ENCODE measurements at places on chromosomes 16 and 17. TPM values are rescaled to one million over a fixed set of nuclear protein-coding genes. Genes with fewer than 3 reads are reported as not detected.

QPRT gene
- 34.7 TPM for total RNA-seq

DNA sequence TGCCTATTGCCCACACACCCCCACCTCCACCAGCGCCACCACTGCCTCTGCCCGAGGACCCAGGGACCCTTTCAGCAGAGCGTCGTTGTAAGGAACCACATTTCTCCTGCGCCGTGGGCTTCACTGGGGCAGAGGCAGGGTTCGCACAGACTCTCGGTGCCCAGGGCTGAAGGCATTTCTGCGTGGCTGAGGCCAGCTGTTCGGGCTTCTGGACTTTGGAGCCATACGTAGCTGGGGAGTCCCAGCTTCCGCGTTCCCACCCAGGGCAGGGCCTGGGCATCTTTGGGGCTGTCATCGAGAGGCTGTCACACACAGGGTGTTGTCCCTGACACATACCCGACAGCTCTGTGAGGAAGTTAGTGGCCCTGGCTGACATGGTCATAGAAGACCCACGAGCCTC is 16.0 kb upstream of the SMIM5 start:
- DNase-seq = no peak

GRCh38 chr17:2017274-2017941 is 7.7 kb downstream of the RTN4RL1 start:
- DNase-seq = no peak

DNA sequence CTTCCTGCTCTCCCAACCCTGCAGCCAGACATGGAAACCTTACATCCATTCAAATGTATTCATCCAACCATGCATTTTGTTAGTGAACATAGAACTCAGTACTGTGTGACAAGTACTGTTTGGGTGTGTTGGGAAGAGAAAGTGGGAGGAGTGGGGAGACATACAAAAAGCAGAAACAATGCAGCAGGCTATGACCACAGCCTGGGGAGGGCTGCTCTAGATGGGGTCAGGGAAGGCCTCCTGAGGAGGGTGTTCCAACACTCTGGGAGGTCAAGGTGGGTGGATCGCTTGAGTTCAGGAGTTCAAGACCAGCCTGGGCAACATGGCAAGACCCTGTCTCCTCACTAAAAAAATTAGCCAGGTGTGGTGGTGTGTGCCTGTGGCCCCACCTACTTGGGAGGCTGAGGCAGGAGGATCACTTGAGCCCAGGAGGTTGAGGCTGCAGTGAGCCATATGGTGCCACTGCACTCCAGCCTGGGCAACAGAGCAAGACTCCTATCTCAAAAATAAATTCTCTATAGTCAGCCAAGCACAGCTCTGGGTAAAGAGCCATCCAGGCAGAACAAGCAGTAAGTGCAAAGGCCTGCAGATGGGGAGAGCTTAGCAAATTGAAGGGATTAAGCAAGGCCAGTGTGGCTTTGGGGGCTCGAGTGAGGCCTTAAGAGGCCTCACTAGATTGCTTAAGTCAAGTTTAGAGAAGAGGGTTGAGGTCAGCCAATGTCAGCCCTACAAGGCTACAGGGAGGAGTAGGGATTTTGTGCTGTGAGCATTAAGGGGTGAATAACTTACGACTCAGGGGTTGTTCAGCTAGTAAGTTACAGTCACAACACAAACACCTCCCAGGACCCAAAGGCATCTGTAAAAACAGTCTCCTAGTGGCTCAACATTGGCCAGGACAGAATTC is 5.5 kb downstream of the SLC13A2 start:
- DNase-seq = no peak

GRCh38 chr16:19749571-19750080 is 31.6 kb downstream of the IQCK start:
- no peak for DNase-seq

DNA sequence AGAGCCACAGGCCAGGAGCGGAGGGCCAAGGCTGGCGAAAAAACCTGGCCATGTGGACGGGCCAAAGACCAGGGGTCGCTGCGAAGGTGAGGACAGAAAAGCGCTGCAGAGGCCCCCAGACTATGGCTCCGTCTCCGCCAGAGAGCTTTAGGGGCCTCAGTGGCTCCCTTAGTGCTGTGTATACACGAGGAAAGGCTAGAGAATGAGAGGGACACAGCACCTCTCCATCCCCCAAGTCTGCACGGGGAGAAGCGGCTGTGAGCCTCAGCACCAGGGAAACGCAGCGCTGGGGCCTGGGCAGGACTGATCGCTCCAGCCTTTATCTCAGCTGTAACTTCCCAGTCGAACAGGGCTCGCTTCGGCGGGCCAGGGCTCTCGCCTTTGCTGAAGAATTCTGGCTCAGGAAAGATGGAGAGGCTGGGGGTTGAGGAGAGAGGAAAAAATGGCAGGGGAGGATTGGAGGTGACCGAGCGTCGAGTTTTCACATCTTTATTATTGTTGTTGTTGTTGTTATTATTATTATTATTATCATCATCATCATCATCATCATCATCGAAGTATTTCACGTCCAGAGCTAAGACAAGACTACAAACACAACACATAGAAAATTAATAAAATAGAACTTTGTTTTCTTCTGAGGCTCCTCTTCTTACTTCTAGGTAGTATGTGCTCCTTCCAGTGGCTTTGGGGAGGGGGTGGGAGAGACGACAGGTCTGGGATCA is 1.9 kb upstream of the HOXB5 start:
- DNase-seq = no peak

GRCh38 chr16:35744726-35745125 is 2285.3 kb downstream of the TP53TG3F start:
- DNase-seq = no peak
